ENCODE measurements at places on chromosomes 4 and X.
A peak's percentile ranks its signal among the peaks of the same experiment; 100 is the strongest.

- no peak for DNase-seq
Measured at GRCh38 chr4:9820343-9820742, 38.9 kb downstream of the DRD5 start.

GRCh38 chr4:40055863-40056715 lies 561 bp upstream of the N4BP2 start:
- DNase-seq, result peak; percentile 61

GRCh38 chrX:106919932-106920452 lies at the start of gene CLDN2:
CLDN2 (plus strand) TSS chrX:106920402; CDS start chrX:106928229, 7,827 bp downstream.
- no peak for DNase-seq

DNA sequence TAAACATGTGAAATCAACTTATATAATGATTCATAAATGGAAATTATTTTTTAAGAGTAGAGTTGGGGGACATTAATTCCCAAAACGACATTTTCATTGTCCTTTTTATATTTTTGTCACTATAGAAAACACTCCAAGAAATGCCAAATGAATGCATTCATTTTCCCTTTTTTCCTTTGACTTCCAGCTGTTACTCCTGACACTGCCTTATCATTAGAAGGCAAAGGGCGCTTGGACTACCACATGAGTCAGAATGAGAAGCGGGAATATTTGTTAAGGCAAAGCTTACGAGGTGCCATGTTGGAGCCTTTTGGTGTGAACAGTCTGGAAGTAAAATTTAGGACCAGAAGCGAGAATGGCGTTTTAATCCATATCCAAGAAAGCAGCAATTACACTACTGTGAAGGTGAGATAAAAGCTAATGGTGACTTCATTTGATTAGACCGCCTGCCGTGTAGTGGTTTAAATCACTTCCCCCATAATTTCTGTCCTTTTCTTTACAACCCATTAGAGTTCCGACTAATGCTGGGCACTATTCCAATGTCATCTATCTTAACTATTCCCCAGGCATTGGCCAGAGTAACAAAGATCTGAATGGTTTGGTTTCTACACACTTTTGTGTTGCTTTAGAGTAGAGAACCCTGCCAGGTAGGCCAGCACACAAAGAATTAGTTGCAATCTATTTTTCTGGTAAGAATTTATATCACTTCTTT lies 166.7 kb downstream of the FAT4 start:
- no peak for DNase-seq

- no peak for DNase-seq
Measured at GRCh38 chr4:666436-666810, 7.7 kb downstream of the ATP5ME start.

DNA sequence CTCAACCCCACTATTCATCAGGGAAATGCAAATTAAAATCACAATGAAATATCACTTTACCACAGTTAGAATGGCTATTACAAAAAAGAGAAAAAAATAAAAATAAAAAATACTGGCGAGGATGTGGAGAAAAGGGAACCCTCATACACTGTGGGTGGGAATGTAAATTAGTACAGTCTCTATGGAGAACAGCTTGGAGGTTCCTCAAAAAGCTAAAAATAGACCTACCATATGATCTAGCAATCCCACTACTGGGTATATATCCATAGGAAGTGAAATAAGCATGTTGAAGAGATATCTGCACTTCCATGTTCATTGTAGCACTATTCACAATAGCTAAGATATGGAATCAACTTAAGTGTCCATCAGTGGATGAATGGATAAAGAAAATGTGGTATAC lies 50.5 kb upstream of the PAGE1 start:
- DNase-seq, result no peak

- DNase-seq, result peak; percentile 27
Measured at GRCh38 chrX:71053217-71053621, 14.9 kb downstream of the SNX12 start.

DNA sequence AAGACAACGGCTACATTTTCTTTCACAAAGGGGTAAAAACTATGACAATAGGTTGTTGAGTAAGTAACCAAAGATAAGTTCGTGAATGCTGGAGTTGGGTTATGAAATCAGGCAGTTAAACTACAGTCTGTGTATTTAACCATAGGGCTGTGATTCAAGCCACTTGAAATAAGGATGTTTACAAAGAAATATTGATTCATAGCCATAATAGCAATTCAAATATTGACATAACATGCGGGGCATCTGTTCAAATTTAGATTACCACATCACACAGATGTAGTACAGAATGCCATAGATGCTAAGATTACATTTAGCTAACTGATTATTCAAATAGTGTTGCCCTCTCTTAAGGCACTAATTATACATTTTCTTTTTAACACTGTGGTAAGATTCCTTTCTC lies 364.1 kb downstream of the FSTL5 start:
- DNase-seq, result no peak

GRCh38 chrX:72095370-72095769 lies 36.3 kb downstream of the RTL5 start:
- no peak for DNase-seq

GRCh38 chrX:120213438-120214265 lies 37.0 kb upstream of the ZBTB33 start:
- peak; percentile 62 for DNase-seq

DNA sequence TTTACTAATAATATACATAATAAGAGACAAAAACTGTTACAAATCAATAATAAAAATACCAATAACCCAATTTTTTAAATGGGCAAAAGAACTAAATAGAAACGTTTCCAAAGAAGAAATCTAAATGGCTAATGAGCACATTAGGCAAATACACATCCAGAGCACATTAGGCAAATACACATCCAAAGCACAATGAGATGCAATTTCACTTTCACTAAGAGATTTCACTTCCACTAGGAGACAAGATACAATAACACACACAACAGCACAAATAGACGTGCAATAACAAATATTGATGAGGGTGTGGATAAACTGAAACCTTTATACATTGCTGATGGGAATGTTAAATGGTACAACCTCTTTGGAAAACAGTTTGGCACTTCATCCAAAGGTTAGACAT lies 250.7 kb downstream of the ARAP2 start:
- no peak for DNase-seq

DNA sequence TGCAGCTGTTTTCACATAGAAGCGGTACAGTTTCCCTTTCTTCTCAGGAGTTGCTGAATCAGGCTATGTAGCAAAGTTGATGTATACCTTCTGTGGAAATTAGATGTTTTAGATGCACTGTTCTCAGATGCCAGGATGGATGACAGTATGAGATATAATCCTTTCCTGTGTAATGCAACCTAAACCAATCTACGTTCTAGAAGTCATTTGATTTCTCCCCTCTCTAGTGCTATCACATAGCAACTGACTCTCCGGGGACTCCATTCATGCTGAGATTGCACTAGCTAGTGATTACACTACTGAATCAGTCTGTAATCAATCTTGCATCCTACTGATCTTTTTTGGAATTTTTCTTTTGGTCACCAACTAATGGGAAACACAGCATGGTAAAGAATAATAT lies 1881.7 kb downstream of the PCDH7 start:
- DNase-seq, result no peak

- DNase-seq, result no peak
Measured at GRCh38 chr4:80578001-80578400, 242.5 kb downstream of the CFAP299 start.

- DNase-seq, result no peak
Measured at GRCh38 chr4:179415037-179415846, 1973.0 kb upstream of the AGA start.

DNA sequence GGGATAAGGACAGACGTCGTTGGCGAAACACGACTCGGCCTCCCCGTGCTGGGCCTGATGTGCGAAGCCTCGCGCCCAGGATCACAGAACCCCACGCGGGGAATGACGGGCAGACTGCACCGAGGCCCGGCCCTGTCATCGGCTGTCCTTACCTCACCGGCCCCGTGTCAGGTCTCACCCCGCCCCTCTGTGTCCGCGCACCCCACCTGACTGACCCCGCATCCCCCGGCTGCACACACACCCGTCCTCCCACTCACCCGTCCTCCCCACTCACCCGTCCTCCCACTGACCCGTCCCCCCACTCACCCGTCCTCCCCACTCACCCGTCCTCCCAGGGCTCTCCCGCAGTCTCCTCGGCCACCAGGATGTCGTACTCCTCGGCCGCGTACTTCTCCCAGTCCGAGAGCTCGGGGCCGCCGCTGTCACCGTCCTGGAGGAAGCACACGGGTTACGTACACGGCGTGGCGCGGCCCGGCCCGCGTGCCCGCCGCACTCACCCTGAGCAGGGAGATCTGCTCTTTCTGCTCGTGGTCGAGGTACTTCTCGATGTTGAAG lies 19.8 kb upstream of the GTPBP6 start:
- DNase-seq, result no peak

- no peak for DNase-seq
Measured at GRCh38 chrX:15916704-15917084, 62.1 kb upstream of the AP1S2 start.

DNA sequence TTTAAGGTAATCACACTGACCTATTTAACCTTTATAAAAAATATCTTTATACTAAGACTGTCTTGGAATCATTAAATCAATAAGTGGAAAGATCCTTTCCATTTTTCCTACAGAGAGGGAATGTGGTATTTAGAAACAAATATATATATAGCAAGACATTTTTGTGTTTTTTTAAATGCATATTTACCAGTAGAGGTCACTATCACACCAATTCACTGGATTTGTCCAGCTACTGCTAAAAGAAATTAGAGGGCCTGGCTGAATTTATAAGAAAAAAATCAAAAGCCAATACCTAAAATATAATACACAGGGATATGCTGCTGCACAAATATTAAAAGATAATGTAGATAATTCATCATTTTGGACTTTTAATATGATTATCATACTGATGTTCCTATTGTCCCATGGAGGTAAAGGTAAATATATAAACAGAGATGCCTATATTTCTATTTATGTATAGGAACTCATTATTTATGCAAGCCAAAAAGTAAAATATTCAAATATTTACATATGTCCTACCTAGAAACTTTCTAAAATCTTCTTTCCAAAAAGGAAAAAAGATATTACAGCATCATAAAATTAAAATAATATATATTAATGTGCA lies 69.5 kb downstream of the PDE5A start:
- peak; percentile 7 for DNase-seq

DNA sequence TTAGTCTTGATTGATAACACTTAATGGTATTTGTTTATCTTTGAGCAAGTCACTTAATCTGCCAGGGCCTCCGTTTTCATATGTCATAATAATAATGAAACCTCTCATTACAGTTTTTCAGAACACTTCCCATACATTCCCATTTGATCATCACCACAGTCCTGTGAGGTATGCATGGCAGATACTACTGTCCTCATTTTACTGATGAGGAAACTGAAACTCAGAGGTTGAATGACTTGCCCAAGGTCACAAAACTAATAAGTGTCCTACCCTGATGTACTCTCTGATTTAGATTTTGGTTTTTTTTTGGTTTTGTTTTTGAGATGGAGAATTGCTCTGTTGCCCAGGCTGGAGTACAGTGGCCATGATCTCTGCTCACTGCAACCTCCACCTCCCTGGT lies 25.7 kb downstream of the ZFX start:
- DNase-seq, result no peak

DNA sequence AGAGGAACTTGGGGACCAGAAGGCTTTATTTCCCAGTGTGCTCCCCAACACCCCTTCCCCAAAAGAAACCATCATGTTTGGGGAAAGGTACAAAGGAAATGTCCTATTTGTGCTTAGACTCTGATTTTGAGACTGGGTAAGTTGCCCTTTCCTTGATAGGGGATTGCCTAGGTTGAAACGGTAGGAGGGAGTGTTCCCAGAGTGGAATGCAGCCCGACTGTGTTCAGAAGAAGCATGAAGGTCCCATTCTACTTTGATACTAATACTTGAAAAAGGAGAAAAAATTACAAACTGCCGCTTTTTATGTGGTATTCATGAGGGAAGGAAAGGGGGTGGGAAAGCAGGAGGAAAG lies 32.4 kb upstream of the TMEM131L start:
- no peak for DNase-seq

- no peak for DNase-seq
Measured at GRCh38 chr4:10107111-10108091, 9.2 kb downstream of the WDR1 start.

- DNase-seq, result no peak
Measured at GRCh38 chr4:6851962-6852361, 57.7 kb upstream of the TBC1D14 start.

DNA sequence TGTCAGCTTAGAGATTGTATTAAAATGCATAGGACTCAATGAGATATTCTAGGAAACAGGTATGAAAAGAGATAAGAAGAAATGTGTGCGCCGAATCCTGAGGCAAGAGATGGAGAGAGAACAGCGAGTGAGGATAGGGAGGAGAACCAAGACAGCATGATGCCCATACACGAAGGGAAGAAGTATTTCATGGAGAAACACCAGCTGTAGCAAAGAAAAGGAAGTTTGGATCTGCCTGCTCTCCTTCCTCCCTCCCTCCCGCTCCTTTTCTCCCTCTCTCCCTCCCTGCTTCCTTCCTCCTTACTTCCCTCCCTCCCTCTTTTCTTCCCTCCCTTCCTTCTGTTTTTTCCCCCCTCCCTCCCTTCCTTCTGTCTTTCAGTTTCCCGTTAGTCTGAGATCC lies 318.6 kb upstream of the TAPT1 start:
- no peak for DNase-seq

DNA sequence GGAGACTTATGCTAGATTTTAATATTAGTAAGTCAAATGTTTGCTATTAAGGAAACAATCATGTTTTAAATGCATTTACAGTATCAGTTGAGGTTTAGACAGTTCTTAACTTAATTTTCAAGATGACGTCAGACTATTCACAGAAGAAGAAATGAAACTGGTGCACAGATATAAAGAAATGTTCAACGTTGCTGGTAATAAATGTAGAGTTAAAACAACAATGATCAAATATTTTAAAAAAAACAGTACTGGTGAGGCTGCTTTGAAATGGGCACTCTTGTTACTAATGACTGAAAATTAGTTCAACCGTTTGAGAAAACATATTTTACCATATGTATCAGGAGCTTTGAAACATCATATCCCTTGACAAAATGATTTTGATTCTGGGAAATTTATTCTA lies 44.2 kb downstream of the ABHD18 start:
- DNase-seq, result no peak

GRCh38 chr4:8348071-8348470 lies 78.5 kb downstream of the HTRA3 start:
- no peak for DNase-seq

- DNase-seq, result no peak
Measured at GRCh38 chr4:42817913-42818312, 74.6 kb upstream of the GRXCR1 start.

DNA sequence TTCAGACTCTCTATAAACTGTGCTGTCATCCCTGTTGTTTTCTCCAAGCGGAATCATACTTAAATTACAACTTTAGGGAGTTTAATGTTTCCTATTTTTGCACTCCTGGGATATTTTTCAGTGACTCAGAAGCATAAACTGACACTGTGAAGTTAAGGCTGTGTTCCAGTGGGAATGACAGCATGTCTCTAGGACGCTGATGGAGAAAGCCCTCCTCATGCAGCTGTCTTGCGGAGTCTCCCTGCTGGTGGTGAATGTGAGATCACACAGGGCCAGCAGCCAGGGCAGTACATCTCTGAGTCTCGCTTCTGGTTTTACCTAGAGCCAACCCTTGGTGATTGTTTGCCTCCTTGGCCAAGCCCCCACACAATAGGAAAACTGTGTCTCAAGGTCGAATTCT lies 53.3 kb downstream of the NFKB1 start:
- DNase-seq, result no peak

GRCh38 chr4:107888237-107888636 lies 43.1 kb upstream of the CYP2U1 start:
- DNase-seq, result no peak

- no peak for DNase-seq
Measured at GRCh38 chr4:90120037-90120436, 7.2 kb upstream of the CCSER1 start.

GRCh38 chr4:150699599-150699998 lies 117.6 kb downstream of the MAB21L2 start:
- no peak for DNase-seq

GRCh38 chr4:6941796-6942195 lies 32.2 kb downstream of the TBC1D14 start:
- DNase-seq, result no peak

Data from CD4-positive, alpha-beta T cell treated with Interleukin-10 for 1 hour (primary cell).